ENCODE measurements at places on chromosomes 5 and 9.

GRCh38 chr9:6692433-6692832, 46.9 kb upstream of the GLDC start:
- DNase-seq = no peak

GRCh38 chr9:3902631-3903030, 376.8 kb upstream of the RFX3 start:
- DNase-seq = no peak

DNA sequence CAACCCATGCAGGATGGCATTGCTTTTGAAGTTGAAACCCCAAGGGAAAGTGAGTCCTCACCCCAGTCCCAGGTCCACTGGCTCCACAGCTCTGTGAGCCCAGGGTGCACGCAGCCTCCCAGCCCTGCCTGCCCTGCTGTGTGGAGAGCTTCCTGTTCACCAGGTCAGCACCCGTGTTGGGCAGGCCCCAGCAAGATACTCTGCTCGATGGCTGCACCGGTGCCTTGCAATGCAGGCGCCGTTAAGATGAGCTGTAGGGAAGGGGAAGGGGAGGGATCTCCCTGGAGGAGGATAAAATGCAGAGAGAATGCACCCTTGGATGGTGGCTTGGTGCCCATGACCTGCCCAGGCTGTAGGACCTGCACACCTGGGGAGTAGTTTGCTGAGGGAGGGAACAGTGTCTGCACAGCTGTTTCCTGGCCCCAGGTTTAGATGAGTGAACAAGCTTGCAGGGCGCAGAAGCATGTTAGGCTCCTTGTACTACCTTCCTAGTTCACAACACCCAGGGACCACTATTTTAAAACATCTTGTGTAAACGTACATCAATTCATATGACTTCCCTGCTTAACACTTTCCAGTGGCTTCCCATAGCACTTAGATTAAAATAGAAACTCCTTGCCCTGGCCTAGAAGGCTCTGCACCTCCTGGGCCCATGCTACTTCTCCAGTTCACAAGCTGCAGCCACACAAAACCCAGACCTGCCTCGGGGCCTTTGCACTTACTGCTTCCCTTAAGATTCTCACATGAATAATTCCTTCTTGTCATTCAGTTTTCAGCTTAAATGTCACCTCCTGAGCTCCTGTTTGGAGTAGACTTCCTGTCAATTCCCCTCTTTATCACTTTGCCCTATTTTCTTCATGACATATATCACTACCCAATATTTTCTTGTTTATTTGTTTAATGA, 19.6 kb downstream of the FAT2 start:
- DNase-seq = no peak

DNA sequence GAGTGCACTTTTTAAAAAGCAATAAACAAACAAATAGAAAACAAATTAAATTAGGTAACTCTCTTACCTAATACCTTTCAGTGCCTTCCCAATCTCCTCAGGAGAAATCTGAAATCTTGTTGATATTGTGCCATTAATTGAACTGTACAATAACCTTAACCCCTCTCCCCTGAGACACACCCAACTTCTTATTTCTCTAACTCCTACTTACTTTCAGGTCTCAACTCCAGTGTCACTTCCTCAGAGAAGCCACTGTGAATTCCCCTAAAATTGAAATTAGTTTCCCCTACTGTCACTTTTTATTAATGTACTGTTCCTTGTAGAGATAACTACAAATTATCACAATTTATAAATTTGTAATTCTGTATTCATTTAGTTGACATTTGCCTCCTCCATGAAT, 295.3 kb upstream of the TNC start:
- no peak for DNase-seq

GRCh38 chr5:97694091-97694490, 511.0 kb upstream of the RIOK2 start:
- DNase-seq = no peak

- DNase-seq = no peak
These were observed 9.7 kb upstream of the MEF2C start for GRCh38 chr5:88892669-88893068.
